ENCODE measurements at places on chromosomes 5 and 9. TPM values are rescaled to one million over a fixed set of nuclear protein-coding genes. Genes with fewer than 3 reads are reported as not detected.

- peak; percentile 73 for DNase-seq
Observed at GRCh38 chr9:120985819-120986222, 59.2 kb upstream of the TRAF1 start.

DNA sequence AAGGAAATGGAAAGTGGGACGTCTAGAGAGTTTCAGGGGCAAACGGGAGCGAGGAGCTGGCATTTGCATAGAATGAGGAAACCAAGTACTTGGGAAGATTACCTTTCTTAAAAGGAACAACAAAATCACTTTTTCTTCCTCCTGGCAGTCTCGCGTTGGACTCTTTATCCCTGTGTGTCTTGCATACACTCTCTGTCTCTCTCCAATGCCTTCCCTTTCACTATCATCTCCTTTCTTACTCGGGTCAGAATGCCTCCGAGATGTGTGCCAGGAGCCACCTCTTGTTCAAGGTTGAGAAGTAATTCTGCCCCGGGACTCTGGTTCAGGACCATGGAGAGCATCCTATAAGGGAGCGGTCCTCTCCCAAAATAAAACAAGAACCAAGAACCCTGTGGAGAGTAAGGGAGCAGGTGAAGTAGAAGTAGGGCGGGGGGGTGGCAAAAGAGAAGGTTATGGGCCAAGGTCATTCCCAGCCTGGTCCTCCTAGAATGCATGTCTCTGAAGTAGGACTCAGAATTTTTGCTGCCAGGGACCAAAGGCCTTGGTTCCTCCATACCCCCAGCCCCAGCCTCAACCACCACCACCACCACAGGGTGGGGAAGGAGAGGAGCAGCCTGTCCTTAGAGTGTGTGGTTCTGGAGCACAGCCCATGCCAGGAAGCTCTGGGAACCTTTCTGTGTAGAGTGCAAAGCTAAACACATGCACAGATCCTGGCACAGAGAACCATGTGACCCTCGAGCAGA, 72.1 kb upstream of the ARAP3 start:
- peak; percentile 43 for DNase-seq

DNA sequence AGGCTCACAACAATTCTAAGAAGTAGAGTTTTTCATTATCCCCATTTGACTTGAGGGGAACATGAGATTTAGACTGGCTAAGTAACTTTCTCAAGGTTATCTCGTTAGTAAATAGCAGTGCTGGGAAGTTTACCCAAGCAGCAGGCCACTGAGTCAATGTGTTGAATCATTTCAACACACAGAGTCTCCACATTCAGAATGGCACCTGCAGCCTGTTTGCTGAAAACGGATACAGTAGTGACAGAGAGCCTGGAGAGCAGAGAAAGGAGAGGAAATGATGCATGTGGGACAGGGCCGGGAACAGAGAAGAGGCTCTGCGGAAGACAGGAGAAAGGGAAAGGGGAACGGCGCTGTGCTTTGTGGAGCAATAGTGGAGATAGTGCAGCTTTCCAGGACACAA, 33.5 kb upstream of the ZSWIM6 start:
- DNase-seq: peak; percentile 68

DNA sequence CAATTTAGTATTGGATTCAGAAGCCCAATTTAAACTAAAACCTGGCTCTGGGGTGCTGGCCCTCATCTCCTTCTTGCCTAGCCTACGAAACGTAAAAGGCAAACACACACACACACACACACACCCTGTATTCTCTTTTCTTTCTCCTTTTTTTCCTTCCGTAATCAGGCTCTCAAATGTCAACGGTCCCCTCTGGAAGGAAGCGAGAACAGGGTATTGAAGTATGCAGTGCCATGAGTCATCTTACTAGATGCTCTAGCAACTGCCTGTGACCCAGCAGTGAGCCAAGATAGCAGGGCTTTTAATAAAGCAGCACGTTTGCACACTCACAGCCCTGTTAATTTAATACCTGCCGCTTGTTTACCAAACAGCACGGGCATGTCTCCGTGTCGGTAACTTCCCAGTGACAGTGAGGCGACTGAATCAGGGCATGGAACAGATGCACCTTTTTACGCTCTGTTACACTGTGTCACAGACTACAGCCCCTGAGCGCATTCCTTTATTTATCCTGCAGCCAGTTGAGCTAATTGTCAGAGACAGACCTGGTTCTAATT, 243.8 kb downstream of the BNC2 start:
- DNase-seq: peak; percentile 95

DNA sequence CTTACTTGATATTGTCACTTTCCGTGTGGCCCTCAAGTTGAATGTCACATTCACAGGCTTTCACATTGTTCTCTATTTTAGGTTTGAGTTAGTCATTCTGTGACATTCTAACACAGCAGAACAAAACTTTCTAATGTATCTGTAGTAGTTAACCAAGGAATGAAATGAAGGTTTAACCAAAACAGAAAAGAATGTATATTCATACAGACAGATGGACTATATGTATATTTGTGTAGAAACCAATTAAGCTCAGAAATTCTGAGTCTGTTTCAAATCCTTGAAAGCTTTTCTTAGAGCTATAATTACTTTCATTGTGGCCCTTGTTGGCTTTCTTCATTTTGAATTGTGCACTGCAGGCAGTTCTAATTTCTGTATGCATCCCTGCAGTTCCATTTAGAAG, 654.7 kb downstream of the LRRC70 start:
- no peak for DNase-seq

DNA sequence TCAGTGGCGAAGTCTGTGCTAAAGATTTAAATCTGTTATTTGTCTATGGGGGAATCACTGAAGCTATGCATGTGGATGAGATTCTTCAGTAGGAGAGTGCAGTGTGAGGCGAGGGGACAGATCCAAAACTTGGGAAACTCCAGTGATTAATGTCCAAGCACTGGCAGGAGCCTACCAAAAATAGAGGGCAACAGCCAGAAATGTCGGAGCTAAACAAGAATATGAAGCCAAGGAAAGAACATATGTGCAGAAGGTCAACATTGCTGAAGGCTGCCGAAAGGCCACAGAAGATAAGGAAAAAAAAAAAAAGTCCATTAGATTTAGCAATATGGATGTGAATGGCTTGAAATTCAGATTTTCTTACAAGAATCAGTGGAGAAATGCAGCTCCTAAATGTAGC, 61.8 kb downstream of the C6 start:
- DNase-seq: no peak

DNA sequence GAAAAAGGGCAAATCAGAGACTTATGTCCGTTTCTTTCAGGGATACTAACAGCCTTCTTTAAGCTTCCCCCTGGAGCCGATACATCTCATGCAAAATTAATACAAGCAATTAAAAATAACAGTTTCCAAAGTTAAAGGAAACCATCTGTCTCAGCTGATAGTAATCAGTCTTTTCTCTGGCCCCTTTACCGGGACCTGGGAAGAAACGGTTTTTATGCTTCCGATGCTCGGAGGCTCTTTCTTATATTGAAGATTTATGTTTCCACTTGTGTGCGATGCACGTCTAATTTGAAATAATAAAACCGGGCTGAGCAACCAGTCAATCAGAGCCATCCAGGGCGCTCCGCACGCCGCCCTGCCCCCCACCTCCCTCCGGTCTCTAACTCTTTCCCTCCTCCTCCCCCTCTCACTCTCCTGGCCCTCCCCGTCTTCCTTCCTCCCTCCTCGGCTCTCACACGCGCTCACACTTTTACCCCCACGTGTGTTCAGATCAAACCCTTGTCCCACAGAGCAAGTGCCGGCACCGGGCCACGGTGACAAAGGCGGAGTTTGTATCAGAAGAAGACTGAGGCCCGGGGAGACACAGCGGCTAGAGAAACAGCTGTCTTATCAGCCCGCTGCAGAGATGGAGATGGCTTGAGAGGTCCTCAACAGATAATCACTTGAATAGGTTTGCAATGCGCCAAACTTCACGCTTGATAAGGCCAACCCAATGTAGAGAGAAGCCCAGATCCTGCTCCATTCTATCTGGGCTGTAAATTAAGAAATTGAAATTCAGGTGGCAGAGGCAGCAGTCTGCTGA, 5.1 kb upstream of the ELAVL2 start:
- DNase-seq: no peak

- no peak for DNase-seq
Observed at GRCh38 chr9:3290231-3290840, 235.5 kb downstream of the RFX3 start.

GRCh38 chr9:129597355-129598088, 23.4 kb downstream of the C9orf50 start:
- peak; percentile 45 for DNase-seq

DNA sequence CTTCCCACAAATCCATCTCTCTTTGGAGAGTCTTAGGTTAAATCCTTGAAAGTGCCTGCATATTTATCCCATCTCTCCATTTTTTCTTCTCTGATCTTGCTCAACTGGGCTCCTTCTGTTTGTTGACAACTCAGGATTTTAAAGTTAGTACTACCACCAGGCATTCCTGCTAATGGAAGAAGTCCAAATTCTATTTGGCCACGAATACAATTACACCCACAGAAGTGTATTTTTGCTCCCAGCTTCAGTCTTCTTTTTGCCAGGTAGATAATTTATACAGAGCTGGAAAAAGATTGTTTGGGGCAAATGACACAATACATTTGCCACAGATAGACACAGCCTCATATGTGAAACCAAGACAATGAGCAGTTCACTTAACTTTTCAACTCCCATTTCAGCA, 74.8 kb downstream of the CETN3 start:
- DNase-seq: no peak

- no peak for DNase-seq
Observed at GRCh38 chr5:82422001-82422740, 144.0 kb upstream of the RPS23 start.

DNA sequence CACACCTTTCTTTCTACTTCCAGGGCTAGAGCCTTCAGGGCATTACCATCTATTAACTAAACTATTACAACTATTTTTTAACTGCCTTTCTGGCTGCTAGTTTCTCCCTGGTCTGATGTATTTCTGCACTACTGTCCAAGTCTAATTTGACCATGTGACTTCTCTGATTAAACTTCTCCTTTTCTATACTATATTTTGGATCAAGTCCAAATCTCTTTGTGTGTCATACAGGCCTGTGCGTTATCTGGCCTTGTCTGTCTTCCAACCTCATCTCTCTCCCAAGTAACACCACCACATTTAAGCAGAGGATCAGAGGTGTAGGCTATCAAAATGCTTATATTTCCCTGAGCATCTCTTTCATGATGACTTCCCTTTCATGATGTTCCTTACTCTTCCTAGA, 47.2 kb upstream of the OR13F1 start:
- DNase-seq: no peak

DNA sequence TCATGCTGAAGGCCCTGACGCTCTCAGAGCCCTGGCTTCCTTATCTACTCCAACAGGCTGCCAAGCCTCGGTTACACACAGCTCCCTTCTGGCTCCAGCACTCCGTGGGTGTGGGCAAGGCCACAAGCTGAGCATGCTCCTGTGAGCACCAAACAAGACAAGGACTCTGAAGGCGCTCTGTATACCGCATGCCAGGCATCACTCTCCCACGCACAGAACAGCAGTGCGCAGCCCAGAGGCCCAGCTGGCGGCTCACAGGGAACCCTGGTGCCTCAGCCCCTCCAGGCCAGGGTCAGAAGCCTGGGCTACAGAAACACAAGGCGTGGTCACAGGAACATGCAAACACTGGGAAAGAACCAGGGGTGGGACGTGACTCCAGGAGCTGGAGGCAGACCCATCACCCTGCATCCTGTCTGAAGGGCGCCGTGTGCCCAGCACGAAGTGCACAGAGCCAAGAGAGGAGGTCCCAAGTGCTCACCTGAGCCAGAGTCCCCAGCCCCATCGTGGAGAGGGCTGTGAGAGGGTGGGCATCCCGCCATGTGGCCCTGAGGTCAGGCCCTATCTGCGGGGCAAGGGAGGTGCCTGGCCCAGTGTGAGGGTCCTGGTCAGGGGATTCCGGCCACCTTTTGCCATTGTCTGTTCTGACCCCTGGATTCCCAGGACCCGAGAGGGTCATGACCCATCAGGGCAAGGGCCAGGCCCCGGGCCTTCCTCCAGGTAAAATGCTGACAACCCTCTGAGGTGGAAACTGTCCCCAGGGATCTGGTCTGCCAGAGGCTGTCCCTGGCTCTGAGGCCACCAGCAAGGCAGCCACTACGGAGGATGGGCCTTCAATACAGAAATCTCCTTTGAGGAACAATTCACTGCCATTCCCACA, 54.7 kb downstream of the COL23A1 start:
- DNase-seq: no peak

GRCh38 chr9:133685653-133686609, 49.8 kb downstream of the DBH start:
- DNase-seq: no peak

- DNase-seq: no peak
Observed at GRCh38 chr5:79109527-79110492, 1.8 kb upstream of the BHMT start.

GRCh38 chr9:73179589-73179988, 27.9 kb downstream of the ANXA1 start:
- DNase-seq: peak; percentile 98

GRCh38 chr5:30574761-30575160, 618.7 kb upstream of the CDH6 start:
- DNase-seq: peak; percentile 22

- no peak for DNase-seq
Observed at GRCh38 chr5:170342153-170342725, 44.7 kb upstream of the LCP2 start.

DNA sequence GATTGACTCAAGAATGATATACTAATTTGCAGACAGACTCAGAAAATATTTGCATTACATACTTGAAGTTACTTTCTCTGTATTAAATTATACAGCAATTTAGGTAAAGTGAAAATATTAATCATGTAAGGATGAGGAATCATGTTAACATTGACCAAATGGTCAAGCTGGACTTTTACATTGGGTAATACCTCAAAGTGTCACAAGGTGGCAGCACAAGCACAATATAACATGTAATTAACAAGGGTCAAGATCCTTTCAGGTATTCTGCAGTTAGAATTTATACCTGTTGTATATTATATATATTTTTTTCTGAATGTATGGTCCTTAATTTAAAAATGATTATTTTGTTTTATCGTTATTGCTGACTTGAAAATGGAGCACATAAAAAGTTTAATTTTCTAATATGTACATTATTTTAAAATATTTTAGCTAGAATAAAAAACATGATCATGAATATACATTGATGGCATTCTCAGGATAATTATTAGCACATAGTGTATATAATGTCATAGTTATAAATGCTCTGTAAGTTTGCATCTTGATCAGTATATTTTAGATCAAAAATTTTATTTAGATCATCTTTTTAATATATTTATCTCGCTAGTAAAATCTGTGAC, 8.6 kb downstream of the HAPLN1 start:
- DNase-seq: peak; percentile 56

DNA sequence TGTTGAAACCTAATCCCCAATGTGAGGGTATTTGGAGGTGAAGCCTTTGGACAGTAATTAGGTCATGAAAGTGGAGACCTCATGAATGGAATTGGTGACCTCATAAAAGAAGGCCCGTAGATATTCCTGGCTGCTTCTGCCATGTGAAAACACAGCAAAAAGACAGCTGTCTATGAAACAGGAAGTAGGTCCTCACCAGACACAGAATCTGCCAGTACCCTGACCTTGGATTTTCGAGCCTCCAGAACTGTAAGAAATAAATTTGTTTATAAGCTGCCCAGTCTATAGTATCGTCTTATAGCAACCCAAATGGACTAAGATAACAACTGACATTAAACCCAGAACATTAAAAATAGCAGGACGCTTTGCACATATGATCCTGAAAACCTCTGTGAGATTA, 371.1 kb downstream of the SPOCK1 start:
- DNase-seq: no peak

The MAMDC2 gene
- total RNA-seq: 39.1 TPM

The CAMK4 gene
- 1.6 TPM for total RNA-seq

The IL13 gene
- total RNA-seq: not detected

The HK3 gene
- 0.17 TPM for total RNA-seq

The GABRP gene
- 0.35 TPM for total RNA-seq

The EQTN gene
- not detected for total RNA-seq

The ARAP3 gene
- total RNA-seq: 3.6 TPM

The ANKRD34B gene
- total RNA-seq: 4.4 TPM

The ROPN1L gene
- total RNA-seq: 3.1 TPM

The FUT7 gene
- total RNA-seq: not detected

All from renal cortical epithelial cell (primary cell).